ENCODE measurements at places on chromosomes 7 and 10.

DNA sequence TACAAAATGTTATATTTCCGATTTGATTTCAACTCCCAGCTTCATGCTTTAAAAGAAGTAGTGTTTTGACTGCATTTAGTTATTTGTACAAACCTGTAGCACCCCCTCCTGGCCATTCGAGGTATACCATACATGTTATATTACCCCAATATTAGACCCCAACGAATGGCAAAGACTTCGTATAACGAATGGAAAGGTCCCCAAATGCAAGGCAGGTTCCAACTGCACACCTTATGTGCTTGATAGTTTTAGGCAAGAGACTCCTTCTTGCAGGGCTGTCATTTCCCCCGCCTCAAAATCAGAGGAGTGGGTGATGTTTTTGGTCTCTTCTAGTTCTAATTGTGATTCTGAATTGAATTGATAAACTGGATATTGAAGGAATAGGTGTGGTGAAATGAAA, 101.1 kb upstream of the TARP start:
- DNase-seq, result no peak

- no peak for DNase-seq
These were observed 632.1 kb upstream of the KCND2 start for GRCh38 chr7:119640861-119641260.

DNA sequence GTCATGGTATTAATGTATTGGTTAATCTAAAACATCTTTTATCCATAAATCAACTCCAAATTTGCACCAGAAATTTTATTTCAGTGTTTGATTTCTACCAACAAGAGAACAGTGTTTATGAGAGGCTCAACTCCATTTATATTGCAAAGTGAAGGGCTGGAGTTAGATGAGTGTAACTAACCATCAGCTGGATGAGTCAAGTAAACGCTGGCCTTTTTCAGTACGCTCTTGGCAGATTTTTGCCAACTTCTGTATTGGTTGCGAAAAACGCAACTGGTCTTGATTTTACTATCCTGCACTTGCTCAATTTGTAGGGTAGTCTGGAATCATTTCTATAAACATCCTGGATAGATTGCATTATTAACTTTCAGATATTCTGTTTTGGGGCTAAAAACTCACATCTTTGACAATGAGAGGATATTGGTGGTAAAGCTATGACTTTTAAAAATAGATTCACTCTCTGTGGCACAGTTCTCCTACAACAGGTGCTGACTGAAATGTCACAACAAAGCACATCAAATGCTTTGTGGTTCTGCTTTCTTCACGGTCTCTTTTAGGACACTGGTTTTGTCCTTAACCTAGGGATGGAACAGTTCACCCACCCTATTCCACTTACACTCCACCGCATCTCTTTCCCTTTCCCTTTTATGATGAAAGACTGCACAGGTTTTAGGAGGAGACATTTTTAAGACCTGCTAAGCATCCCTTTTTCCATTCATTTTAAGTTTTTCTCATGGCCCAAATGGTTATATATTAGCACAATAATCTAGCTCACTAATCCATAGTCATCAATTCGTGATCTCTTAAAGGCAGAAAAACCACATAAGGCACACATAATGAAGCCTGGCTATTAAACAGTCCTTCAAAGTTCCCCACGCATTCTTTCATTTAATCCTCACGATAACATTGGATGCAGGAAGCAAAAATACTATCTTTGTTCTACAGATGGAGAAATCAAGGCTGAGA, 12.8 kb downstream of the CACNA2D1 start:
- DNase-seq, result no peak

DNA sequence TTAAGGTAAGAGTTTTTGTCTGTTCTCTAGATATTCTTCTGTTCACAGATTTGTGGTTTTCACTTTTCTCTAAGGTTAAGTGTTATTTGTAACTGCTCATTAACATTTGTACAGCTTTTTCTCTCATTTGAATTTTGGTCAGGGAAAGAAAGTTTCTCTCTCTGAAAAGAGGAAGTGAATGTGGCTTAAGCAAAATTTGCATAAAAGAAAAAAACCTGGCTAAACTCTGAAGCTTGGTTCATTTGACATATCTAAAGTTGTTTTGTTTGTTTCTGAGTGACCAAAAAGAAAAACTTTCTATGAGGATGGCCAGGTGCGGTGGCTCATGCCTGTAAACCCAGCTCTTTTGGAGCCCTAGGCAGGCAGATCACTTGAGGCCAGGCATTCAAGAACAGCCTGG, 22.0 kb upstream of the SLC26A4 start:
- DNase-seq, result no peak

DNA sequence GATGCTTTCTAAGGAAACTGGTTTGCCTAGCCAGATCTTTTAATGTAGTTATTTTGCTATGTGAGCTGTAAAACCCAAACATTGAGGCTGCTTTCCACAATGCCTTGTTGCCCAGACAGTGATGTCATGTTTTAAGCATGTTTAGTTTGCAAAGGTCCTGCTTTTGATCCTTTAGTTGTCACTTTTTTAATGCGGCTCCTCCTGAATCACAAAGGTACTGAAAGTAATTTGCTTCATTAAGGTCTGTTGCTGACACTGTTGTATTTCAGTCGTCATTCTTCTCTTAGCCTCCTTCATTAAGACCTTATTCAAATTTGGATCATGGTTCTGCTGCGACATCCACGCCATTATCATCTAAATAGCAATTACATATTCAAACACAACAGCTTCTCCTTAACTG, 10.6 kb downstream of the RPA3 start:
- no peak for DNase-seq

DNA sequence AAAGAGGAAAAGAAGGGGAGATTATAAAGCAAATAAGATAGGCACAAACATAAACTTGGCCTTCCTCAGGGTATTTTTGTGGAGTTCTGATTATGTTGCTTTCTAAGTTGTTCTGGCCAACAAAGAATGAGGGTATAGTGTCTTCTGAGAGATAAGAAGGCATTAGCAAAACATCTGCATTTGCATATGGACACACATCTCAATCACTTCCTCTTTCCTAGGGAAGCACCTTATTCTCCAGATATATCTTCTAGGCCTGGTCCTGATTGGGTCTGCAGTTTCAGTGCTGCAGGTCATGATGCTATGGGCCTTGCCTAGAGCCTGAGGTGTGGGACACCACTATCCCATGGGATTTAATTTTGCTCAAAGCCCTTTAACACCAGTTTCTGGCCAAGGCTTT, 308.8 kb upstream of the PHYHIPL start:
- no peak for DNase-seq

- DNase-seq, result no peak
These were observed 55.5 kb upstream of the ATP6V0A4 start for GRCh38 chr7:138853448-138853847.

GRCh38 chr10:48366261-48366660, 59.8 kb downstream of the MAPK8 start:
- no peak for DNase-seq

DNA sequence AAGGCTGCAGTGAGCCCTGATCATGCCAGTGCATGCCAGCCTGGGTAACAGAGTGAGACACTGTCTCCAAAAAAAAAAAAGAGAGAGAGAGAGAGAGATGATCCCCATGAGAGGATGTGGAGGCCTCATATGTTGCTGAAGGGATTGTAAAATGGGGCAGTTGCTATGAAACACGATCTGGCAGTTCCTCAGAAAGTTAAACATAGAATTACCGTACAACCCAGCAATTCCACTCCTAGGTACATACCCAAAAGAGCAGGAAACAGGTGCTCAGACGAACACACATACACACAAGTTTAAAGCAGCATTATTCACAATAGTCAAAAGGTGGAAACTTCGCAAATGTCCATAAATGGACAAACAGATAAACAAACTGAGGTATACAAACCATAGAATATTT, 27.4 kb upstream of the CYTH3 start:
- DNase-seq, result no peak

DNA sequence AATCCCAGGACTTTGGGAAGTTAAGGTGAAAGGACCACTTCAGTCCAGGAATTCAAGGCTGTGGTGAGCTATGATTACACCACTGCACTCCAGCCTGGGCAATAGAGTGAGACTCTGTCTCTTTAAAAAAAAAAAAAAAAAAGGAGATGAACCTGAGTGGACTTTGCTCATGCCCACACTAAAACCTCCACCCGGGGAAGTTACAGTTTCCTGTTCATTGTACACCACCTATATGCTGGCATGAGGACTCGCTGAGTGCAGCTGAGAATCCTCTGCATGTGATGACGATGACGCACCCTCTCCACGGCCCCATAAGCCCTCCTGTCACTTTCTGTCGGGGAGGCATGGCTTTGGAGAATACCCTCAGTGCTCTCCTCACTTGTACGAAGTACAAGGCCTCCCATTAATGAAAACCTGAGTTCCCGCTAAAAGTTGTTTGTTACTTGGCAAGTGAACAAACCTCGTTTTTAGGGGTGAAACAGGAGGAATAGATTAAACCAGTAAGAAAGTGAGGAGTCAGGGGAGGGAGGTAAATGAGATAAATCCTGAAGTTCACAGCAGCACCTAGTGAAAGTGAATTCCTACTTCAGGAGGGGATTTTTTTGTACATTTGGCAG, 15.9 kb downstream of the TMEM176B start:
- no peak for DNase-seq

DNA sequence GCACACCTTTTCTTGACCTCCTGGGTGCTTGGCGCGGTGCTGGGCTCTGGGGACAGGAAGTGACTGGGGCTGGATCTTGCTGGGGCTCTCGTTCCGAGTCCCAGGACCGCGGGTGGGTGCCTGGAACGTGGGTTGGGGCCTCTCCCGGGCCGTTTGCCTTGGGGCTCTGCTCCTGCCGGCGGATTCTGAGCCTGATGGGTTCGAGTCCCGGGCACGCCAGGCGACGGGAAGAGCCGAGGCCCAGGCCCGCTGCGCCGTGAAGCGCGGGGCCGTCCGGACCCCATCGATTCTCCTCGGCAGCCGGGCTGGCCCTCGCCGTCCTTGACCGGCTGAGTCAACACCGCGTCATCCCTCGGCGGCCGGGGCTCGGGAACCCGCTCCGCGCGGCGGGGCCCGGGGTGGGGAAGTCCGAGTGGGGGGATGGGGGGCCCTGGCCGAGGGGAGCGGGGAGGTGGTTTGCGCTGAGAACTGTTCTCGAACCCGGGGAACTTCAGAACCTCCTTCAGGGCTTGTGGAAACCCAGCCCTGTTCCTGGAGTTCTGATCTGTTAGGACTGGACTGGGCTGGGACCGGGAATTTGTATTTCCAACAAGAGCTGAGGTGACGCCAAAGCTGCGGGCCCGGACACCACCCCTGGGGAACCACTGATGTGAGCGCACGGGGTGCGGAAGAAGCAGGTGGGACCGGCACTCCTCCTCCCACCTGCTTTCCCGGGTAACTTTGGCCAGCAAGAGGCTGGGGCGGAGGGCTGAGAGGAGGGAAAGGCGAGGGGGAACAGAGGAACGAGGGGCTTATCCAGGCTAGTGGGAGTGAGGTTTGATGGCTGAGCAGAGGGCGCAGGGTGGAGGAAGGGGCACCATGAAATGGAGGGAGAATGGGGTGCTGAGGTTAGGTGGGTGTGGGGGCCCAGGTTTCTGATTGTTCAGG, 6.2 kb downstream of the HHEX start:
- DNase-seq, result no peak

DNA sequence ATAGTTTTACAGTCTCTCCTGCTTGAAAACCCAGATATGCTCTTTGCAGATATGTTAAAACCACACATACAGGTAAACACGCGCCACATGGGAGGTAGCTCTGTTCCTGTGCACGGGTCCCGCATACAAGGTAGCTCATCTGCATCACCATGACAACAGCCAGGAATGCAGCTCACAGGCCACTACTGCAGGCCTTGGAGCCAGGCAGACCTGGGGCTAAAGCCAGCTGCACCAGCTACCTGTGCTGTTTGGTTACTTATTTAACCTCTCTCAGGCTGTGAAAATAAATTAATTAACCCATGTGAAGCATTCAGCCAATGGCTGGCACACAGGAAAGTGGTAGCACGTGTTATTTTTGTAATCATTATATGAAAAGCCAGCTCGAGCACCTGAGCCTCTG, 428.3 kb downstream of the TNS3 start:
- DNase-seq, result no peak

GRCh38 chr10:22736134-22736533, 21.8 kb upstream of the PIP4K2A start:
- DNase-seq, result no peak

All from RWPE2 (cell line).